ENCODE measurements at places on chromosomes 1 and 21. TPM values are rescaled to one million over a fixed set of nuclear protein-coding genes. Genes with fewer than 3 reads are reported as not detected.

The FCRL6 gene
- not detected for total RNA-seq

The LCE3B gene
- not detected for total RNA-seq

The KCNJ9 gene
- not detected for total RNA-seq

The RYR2 gene
- under 0.01 TPM for total RNA-seq

The INSRR gene
- not detected for total RNA-seq

The AK5 gene
- 38.5 TPM for total RNA-seq

The HSPB7 gene
- 0.81 TPM for total RNA-seq

The PGLYRP3 gene
- total RNA-seq = not detected

The AGMAT gene
- total RNA-seq = 0.36 TPM

The LAX1 gene
- total RNA-seq = not detected

The ASCL5 gene
- total RNA-seq = not detected
